ENCODE measurements at places on chromosomes 6 and 20.

DNA sequence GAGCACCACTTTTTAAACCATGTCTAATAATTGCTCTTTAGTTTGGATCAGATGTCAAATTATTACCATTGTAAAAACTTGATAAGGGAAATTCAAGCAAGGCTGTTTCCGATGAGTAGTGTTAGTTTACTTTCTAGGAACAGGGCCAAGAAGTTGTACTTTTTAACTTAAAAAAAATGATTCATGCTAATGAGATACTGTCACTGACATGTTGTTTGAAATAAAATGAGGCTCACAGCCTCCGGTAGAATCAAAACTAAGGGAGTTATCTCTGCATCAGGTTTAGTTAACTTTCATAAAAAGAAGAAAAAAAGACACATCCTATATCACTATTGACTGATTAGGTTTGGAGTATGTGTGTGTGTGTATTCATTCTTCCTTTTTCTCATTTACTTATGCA, 55.2 kb upstream of the SUPT3H start:
- no peak for DNase-seq

- DNase-seq = no peak
Observed at GRCh38 chr6:10081957-10082356, 332.9 kb downstream of the TFAP2A start.

GRCh38 chr6:151241853-151242252, 2.1 kb downstream of the AKAP12 start:
- DNase-seq = no peak

DNA sequence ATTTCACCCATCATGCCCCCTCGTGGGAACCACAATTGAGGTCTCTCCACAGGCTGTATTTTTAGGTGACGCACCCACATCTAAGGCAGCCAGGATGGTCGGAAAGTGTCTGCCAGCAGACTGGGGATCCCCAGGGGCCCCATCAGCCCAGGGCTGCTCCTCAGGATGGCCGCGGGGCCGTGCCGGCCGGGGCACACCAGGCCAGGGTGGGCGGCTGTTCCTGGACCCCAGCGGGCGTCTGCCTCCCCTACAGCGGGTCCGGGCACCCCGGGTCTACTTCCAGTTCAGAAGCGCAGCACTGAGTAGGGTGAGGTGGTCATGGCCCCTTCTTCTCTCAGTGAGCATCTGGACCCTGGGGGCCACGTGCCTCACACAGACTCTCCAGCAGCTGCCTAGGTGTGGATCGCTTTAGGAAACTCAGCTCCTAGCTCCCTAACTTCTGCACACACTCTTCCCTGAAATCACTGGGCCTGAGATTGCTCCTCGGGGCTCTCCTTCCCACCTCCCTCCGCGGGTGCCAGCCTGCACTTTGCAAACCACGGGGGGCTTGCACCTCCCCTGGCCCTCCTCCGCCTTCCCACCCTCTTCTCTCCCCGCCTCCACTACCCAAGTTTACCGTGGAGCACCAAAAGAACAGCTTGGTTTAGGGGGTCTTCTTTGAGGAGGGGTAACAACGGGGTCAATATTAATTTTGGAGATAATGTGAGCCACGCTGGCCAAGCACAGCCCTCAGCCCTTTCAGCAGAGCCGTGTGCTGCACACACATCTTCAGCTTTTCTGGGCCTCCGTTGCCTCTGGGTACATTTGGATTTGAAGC, 14.2 kb upstream of the FOXC1 start:
- no peak for DNase-seq

DNA sequence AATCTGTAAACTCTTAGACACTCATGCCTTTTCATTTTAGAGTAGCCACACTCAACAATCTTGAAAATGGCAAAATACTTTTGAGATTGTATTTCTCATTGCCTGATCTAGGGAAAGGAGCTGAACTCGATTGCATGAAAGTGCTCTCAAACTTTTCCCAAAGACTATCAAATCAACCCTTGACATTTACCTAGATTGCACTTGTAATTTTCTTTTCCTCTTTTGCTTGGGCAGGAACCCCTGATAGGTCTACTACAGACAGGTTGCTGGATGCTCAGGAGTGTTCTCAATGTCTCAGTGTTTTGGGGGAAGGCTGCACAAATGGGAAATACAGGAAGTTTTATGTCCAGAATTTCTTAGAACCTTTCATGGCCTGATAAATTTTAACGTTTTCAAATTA, 468.0 kb upstream of the GJE1 start:
- no peak for DNase-seq

DNA sequence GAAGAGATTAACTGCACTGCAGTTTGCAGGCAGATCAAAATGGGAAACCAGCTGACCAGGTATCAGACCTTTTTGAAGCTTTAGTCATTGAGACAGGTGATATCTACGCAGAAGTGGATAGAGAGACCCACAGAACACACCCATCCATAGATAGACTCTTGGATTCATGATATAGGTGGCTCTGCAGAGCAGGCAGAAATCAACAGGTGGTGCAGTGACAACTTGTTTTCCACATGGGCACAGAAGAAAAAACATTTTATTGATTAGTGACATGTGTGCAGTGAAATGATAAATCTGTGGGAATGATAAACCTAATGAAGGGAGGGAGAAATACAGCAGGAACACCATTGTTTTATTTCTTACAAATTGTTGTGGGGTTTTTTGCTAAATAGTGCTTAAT, 45.2 kb downstream of the NUDT3 start:
- no peak for DNase-seq

DNA sequence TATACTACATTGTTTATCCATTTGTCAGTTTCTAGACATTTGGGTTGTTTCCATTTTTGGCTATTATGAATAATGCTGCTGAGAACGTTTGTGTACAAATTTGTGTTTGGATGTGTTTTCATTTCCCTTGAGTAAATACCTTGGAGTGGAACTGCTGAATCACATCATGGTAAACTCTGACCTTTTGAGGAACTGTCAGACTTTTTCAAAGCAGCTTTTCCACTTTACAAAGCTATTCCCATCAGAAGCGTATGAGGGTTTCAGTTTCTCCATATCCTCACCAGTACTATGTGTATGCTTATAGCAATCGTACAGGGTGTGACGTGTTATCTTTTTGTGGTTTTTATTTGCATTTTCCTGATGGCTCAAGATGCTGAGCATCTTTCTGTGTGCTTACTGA, 103.7 kb downstream of the MYO6 start:
- DNase-seq = no peak

DNA sequence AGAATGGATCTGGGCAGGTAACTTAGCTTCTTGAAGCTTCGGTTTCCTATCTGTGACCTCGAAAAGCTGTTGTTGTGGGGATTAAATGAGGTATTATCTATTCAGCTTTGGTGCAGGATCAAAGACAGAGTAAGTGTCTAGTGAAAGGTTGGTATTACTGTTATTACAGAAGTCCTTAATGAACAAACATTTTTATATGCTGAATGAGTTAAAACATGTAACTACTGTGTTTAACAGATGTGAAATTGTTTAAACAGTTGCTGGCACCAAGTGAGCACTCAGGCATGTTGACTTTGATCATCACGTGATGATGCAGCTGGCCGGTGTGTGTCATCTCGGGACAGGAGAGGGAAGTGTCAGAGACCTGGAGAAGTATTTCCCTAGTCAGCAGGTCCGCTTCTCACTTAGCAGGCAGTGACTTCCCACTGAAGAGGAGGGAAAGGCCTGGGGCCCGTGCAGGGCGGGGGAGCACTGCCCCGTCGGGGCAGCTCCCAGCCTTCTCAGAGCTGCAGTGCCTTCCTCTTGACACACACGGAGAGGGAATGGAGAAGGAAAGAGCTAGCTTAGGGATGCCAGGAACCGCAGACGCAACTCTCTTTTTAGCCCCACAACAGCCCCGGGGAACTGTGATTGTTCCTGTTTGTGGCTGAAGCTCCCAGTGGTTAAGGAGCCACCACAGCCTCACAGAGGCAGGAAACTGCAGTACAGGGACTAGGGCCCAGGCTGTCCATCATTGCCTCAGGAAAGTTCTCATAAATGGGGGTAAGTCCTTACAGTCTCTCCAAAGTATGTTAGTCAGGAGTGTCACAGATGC, 18.0 kb downstream of the TUBB2A start:
- DNase-seq = no peak

DNA sequence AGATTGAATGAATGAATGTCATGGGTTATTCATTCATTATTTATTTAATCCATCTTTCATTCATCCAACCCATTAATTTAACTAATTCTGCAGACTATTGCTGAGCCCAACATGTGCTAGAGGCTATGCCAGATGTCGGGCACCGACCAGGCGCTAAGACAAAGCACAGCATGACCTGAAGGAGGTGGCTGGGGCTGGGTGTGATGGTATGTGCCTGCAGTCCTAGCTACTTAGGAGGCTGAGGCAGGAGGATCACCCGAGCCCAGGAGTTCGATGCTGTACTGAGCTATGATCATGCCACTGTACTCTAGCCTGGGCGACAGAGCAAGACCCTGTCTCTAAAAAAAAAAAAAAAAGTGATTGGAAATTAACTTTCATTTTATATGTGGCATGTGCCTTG, 5.7 kb upstream of the SLC22A7 start:
- DNase-seq = no peak

DNA sequence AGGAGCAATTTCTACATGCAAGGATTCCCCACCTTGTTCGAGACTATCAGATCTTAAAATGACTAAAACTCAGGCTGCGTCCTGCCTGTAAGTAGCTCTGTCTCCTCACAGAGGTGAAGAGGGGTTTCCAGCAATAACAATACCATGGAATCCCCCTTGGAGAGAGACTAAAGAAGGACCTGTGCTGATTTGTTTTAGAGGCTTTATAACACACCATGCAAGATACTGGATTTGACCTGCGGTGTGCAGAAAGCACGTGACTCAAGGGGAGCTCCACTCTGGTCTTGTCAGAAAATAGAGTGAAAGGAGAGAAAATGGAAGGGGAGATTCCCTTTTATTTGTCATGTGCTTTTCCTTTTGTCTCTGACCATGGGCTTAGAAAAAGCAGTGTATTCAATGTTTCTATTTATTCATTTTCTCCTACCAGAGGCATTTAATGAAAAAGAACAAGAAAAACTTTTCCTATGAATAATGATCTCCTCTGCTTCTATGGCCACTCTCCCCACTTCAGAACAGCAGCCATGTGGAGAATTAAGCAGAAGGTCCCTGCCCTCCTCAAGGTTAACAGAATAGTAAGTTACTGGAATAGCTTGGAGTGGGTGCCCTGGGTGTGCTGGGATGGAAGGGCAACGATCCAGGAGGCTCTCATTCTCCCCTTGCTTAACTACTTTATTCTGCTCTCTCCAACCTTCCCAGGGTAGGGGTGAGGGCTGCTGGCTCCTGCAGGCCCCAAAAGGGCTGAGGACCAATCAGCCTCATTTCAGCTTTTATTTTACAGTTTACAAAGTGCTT, 19.2 kb upstream of the MRPS10 start:
- no peak for DNase-seq

DNA sequence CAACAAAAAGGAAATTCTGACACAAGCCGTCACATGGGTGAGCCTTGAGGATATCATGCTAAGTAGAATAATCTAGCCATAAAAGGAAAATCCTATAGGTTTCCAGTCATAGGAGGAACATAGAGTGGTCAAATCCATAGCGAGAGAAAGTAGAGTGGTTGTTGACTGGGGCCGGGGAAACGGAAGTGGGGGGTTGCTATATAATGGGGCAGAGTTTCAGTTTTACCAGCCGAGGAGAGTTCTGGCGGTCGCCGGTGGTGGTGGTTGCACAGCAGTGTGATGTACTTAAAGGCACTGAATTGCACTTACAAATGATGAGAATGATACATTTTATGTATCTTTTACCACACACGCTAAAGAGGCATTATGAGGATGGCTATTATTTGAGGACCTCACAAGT, 4.9 kb downstream of the GPR31 start:
- no peak for DNase-seq
